CD4-positive, alpha-beta T cell (primary cell): ENCODE measurements at places on chromosomes 1 and 21.

DNA sequence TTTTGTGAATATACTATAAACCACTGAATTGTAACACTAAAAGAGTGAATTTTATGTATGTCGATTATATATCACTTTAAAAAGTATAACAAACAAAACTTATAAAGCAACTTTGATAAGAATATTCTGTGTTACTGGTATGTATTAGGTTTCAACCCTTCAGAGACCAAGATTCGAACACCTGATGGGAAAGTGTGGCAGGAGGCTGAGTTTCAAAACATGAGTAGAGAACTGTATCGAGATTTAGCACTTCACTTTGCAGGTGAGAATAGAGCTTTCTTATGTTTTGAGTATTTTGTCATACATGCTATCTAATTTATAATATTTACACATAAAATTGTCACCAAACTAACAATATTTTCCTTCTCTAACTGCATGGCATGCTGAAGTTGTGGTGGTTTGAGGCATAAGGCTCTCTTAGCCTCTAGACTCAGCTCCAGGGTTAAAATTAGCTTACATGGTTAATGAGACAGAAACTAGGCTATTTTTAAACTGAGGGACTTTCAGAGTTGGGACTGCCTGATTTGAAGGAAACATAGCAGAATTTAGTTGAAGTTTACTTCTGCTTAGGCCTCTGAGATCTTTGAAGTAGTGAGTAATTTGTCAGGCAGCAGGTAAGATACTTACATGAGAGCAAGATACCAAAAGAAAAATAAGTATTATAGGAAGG is 48.6 kb downstream of the CEP350 start:
- no peak for DNase-seq

GRCh38 chr1:239011382-239011781 is 375.0 kb upstream of the CHRM3 start:
- DNase-seq: no peak

DNA sequence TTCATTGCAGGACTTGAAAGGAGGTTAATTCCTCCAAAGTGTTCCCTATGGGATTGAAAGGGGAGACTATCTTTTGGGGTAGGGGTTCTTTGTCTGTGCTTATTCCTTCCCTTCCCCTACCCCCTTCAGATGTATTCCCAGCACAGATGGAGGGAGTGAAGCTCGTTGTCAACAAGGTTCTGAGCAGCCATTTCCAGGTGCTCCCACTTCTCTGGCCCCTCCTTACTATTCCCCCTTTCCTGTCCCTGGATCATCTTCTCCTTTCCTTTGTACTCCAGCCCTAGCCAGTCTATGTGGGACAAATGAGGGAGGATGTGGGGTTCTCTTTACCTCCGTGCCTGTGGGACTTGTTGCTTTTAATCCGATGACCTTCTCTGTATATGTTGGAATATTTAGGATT is 899 bp downstream of the TOMM40L start:
- no peak for DNase-seq

GRCh38 chr1:228988664-228989063 is 253.4 kb downstream of the RHOU start:
- DNase-seq: no peak

DNA sequence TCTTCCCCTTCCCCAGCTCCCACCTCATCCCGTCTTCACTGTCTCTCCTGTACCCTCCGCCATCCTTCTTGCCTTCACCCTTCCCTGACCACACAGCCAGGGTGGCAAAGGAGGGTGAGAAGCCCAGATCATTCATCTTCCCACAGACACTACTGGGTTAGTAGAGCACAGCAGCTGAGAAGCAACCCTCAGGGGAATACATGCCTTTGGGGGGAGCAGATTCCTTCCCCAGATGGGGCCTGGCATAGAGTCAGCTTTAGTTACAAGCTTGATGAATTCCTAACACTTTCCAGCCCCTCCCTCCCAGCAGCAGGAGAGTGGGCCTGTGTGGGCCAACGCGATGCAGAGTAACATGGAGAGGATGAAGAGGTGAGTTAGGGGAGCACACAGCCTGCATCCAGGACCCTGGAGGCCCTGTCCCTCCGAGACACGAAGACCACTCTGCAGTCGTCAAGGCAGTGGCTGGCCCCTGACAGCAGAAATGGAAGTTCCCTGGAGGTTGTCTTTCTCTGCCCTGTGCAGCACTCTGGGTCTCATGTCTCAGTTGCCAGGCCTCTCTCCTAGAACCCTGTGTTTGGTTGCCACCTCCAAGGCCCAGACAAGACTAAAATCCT is 8.8 kb upstream of the BTG2 start:
- no peak for DNase-seq

GRCh38 chr1:112141301-112141700 is 151.8 kb upstream of the KCND3 start:
- DNase-seq: no peak

- DNase-seq: no peak
These were observed 352.3 kb upstream of the B3GALT2 start for GRCh38 chr1:193538680-193539079.

DNA sequence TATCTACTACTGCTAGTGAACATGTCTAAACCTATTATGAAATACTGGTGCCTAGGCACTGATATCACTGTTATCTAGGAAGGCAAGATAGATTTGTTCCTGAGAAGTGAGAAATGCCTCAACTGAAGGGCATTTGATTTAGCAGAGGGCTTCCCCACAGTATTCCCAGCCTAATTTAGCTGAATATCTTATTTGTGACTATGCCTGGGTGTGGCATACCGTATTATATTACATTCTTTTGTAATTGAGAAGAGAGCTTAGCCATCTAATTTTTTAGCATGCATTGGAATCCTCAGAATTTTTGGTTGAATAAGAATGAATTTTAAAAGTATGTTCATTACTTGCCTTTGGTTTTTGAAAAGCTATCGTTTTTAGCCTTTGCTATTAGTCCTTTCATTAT is 99.1 kb downstream of the ZP4 start:
- DNase-seq: no peak

DNA sequence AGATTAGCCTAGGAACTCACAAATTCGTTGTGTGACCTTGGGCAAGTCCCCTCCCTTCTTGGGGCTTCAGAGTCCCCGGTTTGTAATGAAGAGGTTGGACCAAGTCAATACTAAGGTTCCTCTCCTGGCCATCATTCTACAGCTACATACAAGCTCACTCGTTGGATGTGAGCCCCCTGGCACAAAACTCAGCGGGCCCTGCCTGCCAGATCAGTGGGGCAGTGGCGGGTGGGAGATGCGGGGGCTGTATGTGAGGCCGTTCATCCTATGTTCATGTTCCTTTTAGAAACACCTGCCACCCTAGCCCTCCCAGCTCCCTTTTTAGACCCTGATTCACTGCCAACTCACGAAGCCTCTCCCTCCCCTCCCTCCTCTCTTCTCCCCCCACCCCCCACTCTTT is 2.1 kb downstream of the DLGAP3 start:
- no peak for DNase-seq

DNA sequence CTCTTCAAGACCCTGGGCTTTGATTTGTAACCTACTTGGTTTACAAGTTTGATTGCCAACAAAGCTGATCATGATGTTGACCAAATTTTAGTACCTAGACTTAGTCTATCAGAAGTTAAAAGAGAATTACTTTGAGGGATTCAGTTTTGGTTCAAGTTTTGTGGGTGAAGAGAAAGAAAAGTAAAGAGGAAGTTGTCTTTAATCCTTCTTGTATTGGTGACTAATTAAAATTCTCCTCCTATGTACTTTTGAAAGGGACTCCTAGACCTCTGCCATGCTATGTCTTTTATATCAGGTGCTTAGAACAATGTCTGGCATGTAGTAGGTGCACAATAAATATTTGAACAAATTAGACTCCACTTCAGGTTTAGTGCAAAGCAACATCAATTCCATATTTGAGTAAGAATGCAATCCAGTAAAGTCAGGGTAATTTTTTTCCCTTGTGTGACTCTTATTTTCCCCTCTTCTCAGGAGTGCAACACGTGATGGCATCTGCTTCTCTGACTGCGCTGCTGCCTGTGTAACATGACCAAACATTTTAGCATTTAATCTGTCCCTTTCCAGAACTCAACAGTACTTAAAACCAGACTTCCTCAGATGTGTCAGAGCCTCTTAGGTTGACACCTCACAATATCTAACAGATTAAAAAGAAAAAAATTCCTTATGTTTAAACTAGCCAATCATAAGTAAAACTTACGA is 41.1 kb upstream of the KCNQ4 start:
- no peak for DNase-seq

DNA sequence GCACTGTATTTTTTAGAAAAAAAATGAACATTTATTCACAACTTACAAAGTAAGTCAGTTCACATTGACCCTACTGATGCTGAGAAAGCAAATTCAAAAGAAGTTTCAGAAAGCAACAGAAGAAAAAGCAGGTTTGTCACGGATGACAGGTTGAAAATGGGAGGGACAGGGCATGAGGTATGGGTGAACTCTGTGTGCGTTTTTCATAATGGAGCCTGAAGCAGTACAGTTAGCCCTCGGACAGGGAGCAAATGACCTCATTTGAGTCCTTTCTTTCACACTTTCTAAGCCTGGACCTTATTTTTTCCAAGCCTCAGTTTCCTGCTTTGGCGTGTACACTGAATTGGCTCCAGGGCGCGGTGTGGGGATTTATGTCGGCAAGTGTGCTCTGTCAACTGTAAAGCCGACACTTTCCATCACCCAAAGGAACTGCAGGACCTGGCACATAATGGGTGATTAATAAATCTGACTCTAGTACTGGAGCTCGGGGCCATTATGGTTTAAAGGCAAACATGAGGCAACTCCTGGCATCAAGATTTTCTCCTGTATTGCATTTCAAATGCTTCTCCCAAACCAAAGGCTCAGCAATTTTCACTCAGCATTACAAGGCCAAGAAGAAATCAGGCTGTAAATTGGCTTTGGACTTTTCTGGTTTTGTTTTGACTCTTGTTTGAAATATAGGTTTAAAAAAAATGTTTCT is 345.5 kb upstream of the DUSP10 start:
- DNase-seq: no peak

GRCh38 chr21:31218830-31219608 is 125.0 kb downstream of the TIAM1 start:
- no peak for DNase-seq

GRCh38 chr1:10851024-10852013 is 54.9 kb upstream of the CASZ1 start:
- no peak for DNase-seq

GRCh38 chr1:236323819-236324411 is 42.2 kb upstream of the ERO1B start:
- DNase-seq: no peak

DNA sequence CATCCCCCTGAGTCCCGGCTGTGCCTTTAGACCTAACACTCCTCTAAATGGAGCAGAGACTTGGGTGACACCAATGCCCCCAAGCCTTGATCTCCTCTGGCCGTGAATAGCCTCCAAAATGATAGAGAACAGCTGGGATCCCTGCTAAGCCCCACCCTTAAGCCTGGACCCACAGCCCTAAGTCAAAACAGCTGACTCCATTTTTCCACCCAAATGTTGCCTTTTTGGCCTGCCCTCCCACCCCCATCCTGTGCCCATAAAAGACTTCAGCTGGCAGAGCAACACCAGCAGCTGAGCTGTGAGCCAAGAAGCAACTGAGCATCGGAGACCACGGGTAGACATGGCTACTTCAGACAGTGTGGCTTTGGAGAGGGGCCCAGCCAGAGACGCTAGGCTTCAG is 420.8 kb downstream of the NPHP4 start:
- DNase-seq: no peak

DNA sequence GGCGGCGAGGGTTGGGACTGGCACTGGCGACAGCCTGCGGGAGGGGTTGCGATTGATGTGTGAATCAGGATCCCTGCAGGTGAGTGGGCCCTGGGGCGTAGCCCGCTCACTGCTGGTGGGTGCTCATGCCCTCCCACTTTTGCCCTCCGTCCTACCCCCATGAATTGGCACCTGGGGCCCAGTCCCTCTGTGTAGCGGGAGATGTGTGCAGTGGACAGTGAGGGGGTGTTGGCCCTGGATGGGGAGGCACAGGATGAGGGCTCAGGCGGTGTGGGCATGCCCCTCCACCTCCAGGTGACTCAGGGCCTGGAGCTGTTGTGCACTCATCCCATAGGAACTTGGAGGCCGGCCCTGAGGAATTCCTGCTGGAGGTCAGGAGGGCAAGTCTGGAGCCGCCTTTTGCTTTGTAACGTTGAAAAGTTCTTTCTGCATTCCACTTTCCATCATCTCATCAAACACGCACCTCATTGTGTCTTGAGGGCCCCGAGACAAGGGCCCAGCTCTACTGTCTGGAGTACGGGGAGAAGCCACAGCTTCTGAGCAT is 3.0 kb downstream of the PEAR1 start:
- no peak for DNase-seq

DNA sequence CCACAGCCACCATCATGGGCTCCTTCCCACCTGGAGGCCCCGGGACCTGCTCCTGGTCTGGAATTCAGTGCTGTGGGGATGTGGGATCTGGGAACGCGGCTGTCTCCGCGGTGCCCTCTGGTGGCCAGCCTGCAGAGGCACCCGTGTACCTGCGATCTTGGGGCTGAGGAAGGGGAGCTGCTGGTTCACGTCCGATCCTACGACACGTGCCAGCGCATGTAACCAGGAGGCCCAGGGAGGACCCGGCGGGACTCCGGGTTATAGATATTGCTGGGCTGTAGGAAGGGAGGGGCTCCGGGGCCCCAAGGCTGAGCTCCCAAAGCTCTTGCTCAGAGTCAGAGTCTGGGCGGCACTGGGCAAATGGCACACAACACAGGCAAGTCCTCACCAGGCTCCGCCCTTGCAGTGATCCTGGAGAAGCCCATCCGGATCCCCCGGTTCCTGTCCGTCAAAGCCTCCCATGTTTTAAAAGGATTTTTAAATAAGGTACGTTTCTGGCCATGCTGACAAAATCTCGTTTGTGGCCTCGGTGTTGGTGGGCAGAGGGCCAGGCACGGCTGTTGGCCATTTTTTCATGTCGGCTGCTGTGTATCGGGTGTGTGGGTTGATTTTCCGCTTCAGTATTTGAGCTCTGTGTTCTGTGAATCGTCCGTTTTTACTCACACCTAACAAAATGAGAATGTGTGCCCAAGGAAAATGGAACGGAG is 20.1 kb downstream of the FAAP20 start:
- DNase-seq: no peak

- peak; percentile 34 for DNase-seq
These were observed 71.2 kb downstream of the VWA5B1 start for GRCh38 chr1:20361805-20362381.

GRCh38 chr1:161086457-161086856 is 2.9 kb downstream of the NECTIN4 start:
- no peak for DNase-seq

DNA sequence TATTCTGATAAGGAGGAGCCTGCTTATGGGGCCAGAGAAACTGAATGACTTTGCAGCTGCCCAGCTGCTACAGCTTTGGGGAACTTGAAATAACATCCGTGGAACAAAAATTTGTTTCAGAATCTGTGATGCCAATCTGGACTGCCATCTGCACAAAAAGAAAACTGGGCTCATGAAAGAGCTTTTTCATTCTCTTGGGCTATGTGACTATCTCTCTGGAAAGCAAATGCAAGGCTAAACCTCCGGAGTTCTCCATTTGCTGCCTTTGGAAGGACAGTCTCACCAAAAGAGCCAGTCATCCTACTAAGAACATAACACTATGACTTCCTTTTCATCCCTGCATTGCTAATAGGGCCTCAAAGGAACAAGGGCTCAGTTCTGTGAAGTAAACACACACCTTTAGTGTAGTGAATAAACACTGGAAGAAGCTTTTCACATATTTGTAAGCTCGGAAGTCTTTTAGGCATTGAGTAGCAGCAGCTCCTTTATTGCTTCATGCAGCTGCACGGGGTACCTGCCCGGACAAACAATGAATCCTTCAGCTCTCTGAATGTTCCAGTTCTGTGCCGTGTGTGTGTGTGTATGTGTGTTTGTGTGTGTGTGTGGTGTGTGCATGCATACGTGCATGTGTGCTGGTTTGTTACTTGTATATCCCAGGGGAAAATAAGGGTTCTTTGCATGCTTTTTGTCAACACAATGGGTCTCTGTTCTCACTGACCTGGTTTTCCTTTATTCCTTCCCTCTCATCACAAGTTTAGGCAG is 255.5 kb upstream of the SGIP1 start:
- no peak for DNase-seq
